Stimulated activated CD8-positive, alpha-beta memory T cell treated with anti-CD3 and anti-CD28 coated beads, Interleukin-4, amount 100 ng/mL, for 1 hour (primary cell): ENCODE measurements at places on chromosomes 13 and 19.

DNA sequence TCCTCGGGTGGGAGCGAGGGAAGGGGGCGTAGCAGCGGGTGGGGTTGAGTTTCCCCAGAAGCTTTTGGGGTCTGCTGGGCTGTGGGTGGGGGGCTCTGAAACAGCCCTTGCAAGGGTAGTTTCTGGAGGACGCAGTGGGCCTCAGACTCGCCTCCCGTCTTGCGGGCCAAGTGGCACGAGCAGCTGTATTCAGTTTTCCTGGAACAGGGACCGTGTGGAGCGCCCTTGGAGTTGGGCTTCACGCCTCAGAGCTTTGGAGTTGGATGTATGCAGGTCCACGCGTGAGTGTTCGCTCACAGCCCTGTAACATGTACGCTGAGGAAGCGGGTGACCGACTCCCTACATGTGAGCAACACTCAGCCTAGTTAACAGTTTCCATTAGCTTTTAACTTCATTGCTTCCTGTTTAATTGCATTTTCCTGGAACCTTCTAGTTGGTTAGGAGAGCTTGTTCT lies 603 bp downstream of the TM9SF2 start:
- no peak for DNase-seq

DNA sequence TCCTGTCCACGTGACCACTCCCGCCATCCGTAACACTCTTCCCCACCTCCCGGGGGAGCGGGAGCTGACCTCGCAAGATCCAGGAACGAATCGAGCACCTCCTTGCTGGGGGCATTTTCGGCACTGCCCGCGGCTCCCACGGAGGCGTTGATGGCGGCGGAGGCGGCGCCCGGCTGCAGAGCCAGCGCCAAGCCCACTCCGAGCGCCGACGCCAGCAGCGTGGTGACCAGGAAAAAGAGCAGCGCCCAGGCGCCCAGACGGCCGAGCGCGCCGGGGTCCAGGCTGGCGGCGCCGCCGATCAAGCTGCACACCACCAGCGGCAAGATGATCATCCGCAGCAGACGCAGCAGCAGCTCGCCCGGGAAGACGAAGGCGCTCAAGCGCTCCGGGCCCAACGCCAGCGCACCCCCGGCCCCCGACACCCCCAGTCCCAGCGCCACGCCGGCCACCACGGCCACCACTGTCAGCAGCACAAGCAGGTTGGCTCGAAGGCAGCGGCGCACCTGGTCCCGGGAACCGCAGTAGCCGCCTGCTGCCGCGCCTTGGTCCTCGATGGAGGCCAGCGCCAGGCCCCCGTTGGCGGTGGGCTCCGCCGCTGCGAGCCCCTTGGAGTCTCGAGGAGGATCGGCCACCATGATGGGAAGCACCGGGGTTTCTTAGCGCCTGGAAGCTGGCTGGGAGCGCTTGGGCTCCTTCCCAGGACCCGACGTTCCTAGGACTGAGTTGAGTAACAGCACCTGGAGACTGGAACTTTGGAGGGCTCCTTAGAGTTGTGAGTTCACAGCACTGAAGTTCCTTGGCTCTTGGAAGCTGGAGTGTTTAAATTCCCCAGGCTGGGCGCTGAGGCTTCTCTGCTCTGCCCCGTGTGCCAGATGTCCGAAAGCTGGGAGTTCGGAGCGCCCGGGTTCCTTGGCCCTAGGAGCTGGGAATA lies 798 bp downstream of the SLC1A5 start:
- no peak for DNase-seq

DNA sequence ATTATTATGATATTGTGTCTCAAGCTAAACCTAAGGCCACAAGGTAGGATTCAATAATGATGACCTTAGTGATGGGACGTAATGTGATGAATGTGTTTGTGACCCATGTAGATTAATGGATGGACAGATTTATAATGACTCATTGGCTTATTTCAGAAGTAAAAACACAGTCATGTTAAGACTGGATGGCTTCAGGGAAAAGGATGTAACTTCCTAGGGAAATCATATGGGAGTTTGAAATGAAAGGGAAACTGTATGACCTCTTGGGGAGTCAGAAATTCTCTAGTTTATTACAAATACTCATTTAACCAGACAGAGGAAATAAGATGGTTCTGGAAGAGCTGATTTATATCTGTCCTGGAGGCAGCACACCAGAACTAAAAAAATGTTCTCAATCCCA lies 2.9 kb downstream of the EDNRB start:
- DNase-seq, result no peak

GRCh38 chr13:45406421-45406820 lies 11.8 kb downstream of the SLC25A30 start:
- no peak for DNase-seq

- no peak for DNase-seq
Observed at GRCh38 chr19:1655987-1656608, 3.7 kb upstream of the TCF3 start.

DNA sequence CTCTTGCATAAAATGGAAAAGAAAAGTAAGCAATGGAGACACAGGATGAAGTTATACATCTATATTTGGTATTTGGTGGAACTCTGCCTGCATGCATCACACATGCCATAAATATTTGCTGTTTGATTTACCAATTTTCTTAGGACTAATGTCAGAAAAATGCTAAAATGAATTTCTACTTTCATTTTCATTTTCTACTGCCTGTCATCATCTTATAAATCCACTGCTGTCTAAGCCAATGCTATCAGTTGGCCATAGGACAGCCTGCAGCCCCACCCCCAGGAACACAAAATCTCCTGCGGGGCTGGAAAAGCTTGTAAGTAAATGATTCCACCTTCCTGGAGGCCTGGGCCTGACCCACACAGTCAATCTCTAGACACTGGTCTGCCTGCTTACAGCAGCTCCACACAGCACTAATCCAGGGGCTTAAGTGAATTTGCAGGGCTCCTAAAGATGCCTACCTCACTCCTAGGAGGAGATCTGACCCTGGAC lies 122.0 kb downstream of the ENOX1 start:
- DNase-seq, result no peak

GRCh38 chr13:37929308-37929707 lies 59.7 kb upstream of the TRPC4 start:
- DNase-seq, result no peak

GRCh38 chr19:2636897-2637683 lies 65.4 kb downstream of the GNG7 start:
- peak; percentile 59 for DNase-seq

DNA sequence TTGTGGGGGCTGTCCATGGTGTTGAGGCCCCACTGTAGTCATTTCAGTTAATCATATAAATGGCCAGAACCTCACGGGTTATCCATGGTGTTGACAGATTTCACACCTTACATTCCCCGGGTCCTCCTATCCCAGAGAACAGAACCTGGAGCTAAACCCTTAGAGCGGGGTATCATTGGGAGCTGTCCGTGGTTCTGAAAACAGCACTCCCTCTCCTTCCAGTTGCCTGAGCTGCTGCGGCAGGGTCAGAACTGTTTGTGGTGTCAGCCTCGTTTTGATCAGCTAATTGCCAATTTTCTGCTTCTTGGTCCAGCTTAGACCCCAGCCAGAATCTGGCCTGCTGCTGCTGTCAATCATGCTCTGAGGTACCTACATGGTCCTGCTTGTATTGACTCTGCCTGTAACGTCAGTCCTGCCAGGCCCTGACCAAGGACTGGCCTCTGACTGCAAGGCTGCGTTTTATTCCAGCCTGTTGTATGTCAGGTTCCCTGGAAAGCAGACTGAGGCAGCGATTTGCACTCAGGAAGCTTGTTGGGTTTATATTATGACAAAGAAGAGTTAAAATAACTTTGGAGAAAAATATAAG lies 55.8 kb upstream of the KCTD15 start:
- DNase-seq, result no peak

DNA sequence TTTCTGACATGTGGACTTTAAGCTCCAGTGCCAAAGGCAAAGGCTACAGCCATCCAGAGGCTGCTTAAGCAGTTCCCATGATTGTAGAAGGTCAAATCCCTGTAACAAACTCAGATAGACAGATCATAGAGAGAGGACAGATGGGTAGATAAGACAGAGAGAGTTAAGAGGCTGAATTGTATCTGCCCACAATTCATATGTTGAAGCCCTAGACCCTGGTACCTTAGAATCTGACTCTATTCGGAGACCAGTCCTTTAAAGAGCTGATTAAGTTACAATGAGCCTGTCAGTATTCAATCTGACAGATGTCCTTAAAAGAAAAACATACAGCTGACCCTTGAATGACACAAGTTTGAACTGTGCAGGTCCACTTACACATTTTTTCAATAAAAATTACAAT lies 115.2 kb downstream of the RAP2A start:
- no peak for DNase-seq

- DNase-seq, result no peak
Observed at GRCh38 chr19:2462635-2463421, 6.1 kb upstream of the LMNB2 start.

- no peak for DNase-seq
Observed at GRCh38 chr19:12139269-12139668, 881 bp downstream of the ZNF20 start.

- DNase-seq, result no peak
Observed at GRCh38 chr19:18731562-18732008, 48.1 kb downstream of the CRTC1 start.
